ENCODE measurements at places on chromosomes 11 and 22. TPM values are rescaled to one million over a fixed set of nuclear protein-coding genes. Genes with fewer than 3 reads are reported as not detected.

DNA sequence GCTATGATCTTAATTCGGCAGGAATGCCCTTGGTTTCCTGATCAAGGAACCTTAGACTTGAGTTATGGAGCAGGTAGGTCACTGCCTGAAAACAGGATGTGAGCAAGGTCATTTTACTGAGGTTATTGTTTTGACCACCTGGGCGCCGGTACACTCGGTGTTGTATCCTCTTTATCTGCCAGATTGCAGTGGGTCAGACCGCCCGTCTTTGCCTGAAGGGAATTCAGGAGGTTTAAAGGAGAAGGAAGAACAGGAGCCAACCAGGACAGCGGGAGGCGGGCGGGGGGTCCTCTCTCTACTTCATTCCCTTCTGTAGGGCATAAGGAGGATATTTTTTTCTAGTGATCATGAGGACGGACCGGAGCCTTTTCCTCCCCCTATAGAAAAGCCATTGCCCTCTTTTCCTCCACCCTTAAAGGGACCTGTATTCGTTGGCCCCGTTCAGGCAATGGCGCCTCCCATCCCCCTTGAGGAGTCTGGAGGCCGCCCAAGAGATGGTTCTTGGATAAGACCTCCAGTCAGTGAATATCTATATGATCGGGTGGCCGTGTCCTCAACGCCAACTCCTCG is 649 bp downstream of the MS4A15 start:
- DNase-seq = no peak

MS4A12 gene
- total RNA-seq = not detected

GRCh38 chr11:69746752-69747742 is 28.1 kb downstream of the FGF4 start:
- peak; percentile 10 for DNase-seq

GRCh38 chr11:100788561-100789295 is 101.6 kb downstream of the ARHGAP42 start:
- no peak for DNase-seq

- no peak for DNase-seq
These were observed 65.1 kb upstream of the CARD18 start for GRCh38 chr11:105204636-105205035.
